T-helper 9 cell (primary cell): ENCODE measurements at places on chromosomes 11 and 22.

DNA sequence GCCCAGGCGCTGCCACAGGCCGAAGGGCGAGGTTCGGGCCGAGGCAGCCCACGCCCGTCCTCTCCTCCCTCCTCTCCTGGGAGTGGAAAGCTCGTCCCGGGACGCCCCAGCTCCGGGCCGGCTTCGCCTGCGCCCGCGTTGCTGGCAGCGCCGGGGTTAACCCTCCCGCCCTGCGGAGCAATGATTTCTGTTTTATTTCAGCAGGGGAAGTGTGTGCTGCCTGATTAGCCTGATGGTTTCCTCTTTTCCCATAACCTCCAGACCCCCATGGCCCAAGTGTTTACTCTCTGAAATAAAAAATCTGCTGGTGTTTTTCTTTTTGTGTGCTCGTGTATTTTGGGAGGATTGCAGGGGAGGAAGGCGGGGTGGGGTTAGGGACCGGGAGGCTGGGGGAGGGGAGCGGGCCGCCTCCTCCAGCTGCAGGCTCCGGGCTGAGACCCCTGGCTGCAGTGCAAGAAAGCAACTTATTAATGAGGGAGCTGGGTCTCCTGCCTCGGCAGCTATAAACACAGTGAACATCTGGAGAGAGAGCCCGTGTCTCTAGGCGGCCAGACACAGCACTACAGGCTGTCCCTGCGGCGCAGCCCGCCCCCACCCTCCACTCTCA is 38.6 kb downstream of the ETS1 start:
- peak; percentile 8 for DNase-seq

- DNase-seq = no peak
These were observed 13.9 kb upstream of the RASSF10 start for GRCh38 chr11:12995188-12995587.

GRCh38 chr11:33160136-33160535 is 1.1 kb downstream of the CSTF3 start:
- DNase-seq = no peak

DNA sequence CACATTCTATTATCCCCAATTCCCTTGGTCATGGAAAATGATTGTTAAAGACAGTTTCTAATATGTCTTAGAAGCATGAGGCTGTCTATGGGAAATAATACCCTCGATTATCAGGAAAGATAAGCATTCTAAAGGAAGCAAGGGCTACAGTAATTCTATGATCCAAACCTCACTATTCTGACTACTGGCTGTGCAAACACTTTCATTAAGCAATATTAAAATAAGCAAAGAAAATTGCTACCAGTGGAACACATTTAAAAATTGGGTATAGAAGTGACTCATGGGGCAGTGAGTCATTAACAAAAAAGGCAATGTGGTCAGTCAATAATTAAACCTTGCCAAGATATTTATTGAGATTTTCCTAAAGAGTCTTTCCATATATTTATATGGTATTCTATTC is 1415.2 kb upstream of the TENM4 start:
- DNase-seq = no peak

GRCh38 chr11:96259134-96259830 is 83.7 kb downstream of the MAML2 start:
- no peak for DNase-seq

DNA sequence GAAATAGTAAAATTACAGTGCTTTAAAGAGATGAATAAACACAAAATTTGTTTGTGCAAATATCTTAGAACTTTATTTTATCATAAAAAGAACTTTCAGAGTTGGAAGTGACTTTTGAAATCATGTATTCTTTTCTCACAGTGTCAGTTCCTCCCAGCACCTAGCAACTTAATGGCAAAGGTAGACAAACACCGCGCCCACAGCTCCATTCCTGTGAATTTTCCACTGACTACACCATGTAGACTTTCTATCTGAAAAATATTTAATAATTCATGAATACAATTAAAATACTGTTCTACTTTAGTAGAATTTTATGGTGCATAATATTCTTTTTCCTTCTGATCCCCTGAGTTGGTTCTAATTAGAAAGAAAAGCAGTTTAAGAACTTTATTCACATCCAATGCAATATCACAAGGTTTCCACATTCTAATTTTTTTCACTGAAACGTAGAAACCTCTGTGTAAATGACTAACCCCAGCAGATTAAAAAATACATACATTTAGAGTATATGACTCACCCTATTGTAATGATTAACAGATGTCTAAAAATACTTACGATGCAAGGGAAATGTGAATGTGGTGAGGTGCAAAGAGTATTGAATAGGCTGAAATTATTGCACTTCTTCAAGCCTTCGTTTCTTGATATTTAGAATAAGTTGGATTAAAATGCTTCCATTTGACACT is 218.2 kb upstream of the CCDC179 start:
- no peak for DNase-seq

DNA sequence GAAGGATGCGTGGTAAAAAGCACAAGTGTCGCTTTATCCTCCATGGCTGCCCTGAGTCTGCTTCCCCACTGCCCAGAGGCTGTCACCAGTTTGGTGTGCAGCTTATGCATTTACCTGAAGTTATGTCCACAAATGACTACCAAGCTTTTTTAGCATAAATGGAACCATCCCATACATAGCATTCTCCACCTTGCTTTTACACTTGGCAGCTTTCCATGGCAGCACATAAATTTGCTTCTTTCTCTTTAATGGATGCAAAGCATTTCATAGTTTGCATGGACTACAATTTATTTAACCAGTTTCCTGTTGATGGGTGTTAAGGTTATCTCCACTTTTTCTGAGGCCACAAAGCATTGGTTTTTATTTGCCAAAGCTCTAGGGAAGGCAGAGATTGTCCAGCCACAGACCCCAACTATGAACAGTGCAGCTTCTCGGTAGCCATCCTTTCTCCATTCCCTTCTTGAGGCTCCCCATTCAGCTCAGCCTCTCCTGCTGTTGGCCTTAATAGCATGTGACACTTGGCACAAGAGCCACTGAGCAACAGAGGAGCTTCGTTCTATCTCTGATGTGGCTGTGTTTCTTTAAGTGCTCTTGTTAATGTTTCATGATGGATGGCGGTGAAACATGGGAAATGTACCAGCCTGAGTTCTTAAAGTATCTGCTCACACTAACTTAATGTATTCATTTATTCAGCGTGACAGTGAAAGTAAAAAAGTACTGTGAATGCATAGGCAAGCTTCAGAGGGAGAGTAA is 59.8 kb upstream of the NAV2 start:
- DNase-seq = no peak

DNA sequence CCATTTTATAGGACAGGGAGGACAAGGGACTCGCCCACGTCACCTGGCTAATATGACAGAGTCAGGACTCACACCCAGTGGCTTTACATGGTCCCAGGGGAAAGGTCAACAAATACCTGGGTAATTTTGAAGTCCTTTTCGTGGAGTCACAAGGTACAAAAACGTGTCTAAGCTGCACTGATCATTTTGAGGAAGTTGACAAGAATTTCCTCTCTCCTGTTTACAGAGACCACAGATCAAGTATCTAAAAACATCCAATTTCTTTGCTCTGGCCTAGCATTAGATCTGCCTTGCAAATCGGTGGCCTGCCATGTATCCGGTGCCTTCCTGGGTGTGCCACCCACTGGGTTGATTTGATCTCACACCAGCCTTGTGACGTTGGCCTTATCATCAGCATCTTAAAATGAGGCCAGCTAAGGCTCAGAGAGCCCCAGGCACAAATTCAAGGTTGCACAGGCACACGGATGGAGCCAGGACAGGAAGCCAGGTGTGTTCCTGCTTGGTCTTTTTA is 17.6 kb downstream of the GDPD5 start:
- peak; percentile 46 for DNase-seq

DNA sequence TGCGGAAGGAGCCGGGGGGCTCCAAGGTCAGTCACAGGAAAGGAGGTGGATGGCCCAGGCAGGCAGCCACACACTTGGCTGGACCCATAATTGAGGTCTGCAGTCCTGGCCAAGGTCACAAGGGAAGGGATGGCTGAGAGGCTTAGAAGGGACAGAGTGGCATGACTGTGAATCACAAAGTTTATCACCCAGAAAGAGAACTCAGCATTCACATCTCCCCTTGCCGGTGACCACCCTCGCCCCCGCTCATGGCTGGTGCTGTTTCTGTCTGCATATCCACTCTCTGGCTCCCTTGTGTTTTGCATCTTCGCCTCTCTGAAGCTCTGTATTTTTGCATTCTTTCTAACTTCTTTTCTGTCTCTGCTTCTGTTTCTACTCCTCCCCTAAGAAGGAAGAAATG is 117.5 kb downstream of the FEZ1 start:
- DNase-seq = no peak

- DNase-seq = no peak
These were observed 18.1 kb upstream of the ELF5 start for GRCh38 chr11:34531663-34532062.

GRCh38 chr11:103055221-103055890 is 36.6 kb downstream of the DCUN1D5 start:
- DNase-seq = no peak

- DNase-seq = no peak
These were observed 224.6 kb upstream of the PLET1 start for GRCh38 chr11:112485280-112485679.

- DNase-seq = no peak
These were observed 50.9 kb upstream of the RTL6 start for GRCh38 chr22:44548981-44549380.

DNA sequence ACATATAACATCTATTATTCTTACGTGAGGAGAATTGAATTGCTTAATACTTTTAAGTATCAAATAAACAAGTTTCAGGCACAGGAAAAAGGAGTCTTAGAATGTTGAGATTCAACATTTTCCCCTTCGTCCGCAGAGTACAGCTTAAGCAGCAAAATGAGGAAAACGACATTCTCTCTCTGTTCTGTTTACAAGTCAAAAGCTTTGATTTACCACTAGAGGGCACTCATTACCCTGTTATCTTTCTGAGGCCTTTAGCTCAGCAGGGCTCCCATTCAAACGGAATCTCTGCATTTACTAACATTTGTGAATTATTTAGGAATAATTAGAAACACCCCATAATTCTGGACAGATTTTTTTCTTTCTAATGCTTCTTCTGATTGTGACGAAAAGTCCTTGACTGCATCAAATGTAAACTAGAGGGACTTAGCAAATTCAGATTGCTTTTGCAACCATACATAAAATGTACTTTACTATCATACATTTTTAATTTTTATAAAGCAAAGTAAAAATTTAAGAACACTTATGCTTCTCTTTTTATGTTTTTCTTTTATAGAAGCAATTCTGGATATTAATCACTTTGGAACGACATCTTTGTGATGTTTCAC is 75.0 kb downstream of the JRKL start:
- no peak for DNase-seq

DNA sequence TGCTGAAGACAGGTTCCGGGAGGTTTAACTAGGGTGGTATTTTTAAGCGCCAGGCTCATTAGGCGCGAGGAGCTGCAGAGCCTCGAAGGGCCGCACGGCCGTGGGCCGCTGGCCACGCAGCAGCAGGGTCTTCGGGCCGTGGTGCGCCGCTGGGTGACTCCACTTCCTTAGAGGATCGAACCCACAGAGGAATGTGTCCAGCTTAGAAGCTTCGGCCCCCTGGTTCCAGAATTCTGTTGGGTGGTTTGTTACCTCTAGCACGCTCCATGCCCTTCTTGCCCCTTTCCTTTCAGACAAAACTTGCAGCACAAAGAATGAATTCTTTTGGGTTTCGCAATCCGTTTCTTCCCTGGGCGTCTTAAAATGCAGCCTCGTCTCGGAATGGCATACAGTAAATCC is 773 bp upstream of the PATL1 start:
- no peak for DNase-seq

DNA sequence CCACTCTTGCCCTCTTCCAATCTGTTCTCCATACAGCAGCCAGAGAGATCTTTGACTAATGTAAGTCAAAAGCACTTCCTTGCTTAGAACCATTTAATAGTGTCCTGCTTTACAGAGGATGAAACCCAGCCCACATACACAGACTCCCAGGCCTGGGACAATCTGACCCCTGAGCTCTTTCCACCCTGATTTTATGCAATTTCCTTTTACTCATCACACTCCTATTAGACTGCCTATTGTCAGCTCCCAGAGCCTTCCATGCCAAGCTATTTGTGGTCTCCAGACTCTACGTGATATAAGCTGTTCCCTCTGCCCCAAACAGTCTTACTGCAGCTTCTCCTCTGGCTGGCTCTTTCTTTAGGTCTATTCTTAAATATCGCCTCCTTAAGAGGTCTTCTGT is 28.1 kb downstream of the ME3 start:
- no peak for DNase-seq

DNA sequence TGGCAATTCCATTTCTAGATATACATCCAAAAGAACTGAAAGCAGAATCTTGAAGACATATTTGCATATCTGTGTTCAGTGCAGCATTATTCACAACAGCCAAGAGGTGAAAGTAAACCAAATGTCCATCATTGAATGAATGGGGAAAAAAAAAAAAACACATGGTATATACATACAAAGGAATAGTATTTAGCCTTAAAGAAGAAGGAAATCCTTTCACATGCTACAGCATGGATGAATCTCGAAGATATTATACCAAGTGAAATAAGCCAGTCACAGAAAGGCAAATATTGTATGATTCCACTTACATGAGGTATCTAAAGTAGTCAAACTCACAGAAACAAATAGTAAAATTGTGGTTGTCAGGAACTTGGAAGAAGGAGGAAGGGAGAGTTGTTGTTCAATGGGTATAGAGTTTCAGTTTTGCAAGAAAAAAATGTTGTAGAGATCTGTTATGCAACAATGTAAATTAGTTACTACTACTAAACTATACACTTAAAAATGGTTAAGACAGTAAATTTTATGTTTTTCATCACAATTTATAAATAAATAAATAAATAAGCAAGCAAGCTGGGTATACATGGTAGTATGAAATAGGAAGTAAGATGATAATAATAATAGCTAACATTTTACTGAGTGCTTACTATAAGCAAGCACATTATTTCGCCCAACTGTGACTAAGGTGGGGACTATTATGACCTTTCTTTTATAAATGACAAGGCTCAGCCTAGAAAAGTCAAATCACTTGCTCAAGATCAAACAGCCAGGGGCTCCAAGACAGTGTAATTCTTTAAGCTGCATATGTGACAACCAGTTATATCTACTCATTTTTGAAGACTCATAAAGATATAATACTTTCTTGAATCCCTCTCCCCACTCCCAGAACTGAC is 50.0 kb downstream of the FAM168A start:
- DNase-seq = no peak

DNA sequence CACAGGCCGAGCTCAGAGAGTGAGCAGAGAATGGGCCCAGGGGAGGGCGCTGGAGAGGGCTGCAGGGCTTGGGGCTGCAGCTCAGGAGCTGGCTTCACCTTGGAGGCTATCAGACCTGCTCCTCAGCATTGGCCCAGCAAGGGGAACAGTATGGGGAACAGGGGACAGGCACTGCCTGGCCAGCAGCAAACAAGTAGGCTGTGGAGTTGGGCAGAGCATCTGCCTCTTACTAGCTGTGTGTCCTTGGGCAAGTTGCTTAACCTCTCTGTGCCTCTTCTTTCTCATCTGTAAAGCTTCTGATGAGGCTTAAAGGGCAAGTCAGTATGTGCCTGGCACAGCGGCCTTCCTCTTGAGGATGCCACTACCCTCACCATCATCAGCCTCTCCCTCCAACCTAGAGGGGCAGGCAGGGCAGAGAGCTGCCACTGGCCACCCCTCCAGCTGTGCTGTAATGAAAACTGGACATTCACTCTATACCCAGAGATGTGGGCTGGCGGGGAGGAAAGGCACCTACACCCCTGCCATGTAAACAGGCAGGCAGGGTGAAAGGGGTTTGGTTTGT is 7.5 kb upstream of the CDKN1C start:
- DNase-seq = peak; percentile 38
